ENCODE measurements at places on chromosomes 16 and 17. TPM values are rescaled to one million over a fixed set of nuclear protein-coding genes. Genes with fewer than 3 reads are reported as not detected.

The SMTNL2 gene
- 47.4 TPM for total RNA-seq

GRCh38 chr17:67165201-67165600, 79.8 kb downstream of the HELZ start:
- peak; percentile 53 for DNase-seq

- DNase-seq: no peak
Observed at GRCh38 chr16:84675423-84675822, 24.4 kb upstream of the USP10 start.

GRCh38 chr17:17966399-17966798, 5.8 kb downstream of the TOM1L2 start:
- DNase-seq: no peak

DNA sequence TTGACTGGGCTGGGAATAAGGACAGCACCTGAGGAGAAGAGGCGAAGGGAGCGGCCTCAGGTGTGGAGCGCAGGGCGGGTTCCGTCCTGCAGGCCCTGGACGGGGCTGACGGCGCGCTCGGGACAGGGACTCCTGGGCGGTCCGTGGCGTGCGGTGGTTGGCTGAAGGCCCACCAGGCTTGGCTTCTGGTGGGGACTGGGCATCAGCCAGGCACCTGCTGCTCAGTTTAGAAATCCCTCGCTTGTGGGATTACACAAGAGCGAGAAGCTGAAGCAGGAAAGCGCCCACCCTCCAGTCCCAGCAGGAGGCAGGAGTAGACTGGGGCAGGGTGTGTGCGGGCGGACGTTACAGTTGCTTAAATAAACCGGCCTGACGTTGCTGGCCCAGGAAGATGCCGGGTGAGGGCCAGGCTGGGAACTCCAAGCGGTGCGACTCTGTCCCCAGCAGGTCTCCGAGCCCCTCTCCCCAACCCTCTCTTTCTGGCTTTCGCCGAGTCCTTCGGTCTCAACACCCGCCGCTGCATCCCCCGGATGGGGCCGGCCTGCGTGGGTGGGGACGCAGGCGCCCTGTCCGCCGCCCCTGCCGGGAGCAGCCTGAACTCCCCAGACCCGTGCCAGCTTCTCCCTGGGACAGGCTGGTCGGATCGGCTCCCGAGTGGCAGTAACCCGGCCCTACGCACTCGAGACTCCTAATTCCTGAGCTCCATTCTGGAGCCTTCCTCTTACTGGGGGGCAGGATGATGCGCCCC, 639 bp downstream of the MIF4GD start:
- peak; percentile 80 for DNase-seq

- no peak for DNase-seq
Observed at GRCh38 chr16:55116165-55116920, 185.7 kb downstream of the IRX5 start.

- no peak for DNase-seq
Observed at GRCh38 chr16:20023190-20023589, 50.5 kb downstream of the GPR139 start.

GRCh38 chr16:12339686-12340085, 363.2 kb downstream of the SNX29 start:
- no peak for DNase-seq

DNA sequence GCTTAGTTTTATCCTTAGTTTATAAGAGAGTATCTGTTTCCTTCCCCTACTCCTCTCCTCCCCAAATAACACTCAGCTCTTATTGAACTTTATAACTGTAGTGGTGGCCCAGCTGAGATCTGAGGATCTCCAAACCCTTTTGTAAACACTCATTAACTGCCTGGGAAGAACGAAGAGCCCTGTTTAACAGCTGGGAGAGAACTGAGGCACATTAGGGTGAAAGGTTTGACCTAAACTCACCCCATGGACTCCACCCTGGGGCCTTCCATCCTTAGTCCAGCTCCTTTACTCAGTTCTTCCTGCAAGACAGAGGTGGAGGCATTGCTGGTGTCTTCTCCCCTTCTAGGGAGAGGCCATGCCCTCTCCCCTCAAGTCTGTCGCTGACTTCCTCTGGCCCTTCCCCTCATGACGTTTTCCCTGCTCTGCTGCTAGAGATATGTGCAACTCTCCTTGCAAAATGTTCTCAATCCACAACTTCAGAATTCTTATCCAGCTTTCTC, 1.2 kb upstream of the RARA start:
- DNase-seq: no peak

- no peak for DNase-seq
Observed at GRCh38 chr16:31350275-31351005, 4.5 kb upstream of the ITGAX start.

GRCh38 chr17:74945543-74945942, 9.8 kb downstream of the OTOP3 start:
- no peak for DNase-seq

DNA sequence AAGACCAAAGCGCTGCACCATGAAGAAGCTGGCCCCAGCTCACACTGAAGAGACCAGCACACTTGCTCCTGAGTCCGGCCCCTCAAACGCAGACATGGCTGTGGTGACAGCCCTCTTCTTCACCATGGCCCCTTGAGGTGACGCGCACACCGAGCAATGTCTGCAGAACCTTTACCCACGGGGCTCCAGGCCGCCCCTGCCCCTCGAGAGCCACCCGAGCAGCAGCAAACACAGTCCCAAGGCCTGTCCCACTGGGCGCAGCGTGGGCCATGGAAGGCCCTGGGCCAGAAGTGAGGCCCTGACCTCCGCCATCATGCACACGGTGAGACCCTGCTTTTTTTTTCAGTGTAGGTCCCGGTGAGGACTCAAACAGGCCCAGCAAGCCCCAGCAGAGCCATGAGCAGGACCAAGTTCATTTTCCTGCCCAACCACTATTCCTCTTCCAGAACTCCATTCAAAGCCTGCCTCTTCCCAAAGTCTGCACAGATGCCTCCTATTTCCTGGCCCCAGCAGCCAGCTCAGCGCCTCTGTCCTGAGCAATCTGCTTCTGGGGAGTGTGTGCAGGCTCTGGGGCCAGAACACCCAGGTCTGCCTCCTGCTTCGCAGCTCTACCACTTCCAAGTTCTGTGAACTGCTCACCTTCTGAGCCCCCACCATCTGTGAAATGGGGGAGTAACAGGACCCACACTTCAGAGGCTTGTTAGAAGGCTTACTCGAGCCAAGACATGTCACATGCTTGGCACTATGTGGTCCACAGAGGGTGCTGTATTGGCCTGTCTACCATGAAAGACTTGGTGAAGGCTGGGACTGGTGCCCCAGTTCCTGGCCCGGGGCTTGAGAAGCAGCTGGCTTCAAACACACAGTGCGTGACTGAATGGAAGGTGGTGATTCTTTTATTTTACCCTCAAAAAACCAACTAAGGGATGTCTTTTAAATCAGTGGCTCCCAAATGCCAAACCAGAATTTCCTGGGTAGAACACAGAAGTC, 35.7 kb upstream of the GSG1L start:
- no peak for DNase-seq

- no peak for DNase-seq
Observed at GRCh38 chr17:40480501-40481003, 20.9 kb downstream of the TNS4 start.

Measured in left ventricle myocardium superior (tissue), 1 donor.